8988T (cell line): ENCODE measurements at places on chromosomes 2 and 18.

DNA sequence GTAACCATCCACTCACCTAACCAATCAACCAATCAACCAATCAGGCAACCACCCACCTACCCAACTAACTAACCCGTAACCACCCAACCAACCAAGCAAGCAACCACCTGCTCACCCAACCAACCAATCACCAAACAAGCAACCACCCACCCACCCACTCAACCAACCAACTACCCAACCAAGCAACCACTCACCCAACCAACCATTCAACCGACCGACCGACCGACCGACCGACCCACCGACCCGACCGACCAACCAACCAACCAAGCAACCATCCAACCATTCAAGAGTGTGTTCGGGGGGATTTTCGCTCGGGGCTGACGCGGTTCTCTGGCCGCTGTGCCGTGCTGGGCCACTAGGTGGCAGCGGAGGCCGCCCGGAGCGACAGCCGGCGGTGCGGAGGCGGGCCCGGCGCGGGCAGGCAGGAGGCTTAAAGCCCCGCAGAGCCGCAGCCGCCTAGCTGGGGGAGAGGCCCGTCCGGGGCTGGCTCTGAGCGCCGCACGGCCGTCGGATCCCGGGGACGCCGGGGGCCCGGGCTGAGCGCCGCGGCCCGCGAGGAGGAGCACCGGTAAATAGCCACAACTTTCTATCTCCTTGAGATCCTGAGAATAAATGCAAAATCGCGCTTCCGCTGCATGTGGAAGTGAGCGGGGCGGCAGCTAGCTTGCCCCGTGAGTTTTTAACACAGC, at the start of gene MC5R:
TSS of gene MC5R (plus strand) at position 443 of the 689 bp plus-strand sequence. CDS start 1,617 bp downstream, outside the sequence.
- peak; percentile 85 for DNase-seq

DNA sequence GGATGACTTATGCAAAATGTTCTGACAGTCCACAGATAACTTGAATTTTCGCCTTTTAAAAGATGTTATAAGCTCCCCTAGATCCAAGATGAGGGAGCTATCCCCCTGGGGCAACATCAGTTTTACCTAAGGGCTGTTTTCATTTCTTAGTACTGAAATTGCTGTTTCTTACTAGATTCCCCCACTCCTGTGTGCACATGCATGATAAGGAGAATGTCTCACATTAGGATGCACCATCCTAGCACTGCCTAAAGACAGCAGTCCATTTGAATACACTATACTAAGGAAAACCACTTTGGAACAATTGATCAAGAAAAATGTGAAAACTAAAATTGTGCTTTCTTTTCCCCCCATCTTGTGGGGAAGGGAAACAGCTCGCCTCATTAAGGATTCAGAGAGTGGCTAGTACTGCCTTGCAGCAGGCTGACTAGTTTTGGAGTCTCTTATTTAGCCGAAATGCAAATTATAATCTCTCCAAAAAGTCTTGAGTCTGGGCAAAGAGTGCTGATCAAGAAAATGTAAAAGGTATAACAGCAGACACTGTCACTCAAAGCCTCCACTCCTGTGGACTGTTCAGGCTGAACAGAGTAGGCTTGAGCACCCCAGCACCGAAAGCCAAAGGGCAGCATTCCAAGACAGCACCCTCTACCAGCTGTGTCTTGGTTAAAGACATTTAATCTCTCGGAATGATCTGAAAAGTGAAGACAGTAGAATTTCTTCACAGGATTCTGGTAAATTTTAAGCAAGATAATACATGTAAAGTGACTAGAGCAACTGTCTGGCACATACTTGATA, 65.0 kb downstream of the ZNF385B start:
- DNase-seq: no peak

DNA sequence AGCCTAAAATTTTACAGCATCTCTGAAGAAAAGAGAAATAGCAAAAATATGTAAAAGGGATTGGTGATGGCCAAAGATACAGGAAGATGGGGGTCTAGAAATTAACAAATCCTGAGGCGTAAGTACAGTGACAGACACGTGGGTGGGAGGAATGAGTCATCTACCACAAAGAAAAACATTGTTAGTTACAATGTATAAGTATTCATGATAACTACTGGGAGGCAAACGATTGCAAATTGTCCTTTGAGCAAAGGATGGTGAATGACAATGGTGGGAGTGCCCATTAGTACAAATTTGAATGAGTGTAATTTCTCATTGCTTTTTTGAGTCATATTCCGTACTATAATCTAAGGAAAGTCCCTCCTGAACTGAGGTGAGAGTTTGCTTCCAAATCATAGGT, 809.0 kb upstream of the FAM98A start:
- DNase-seq: no peak

DNA sequence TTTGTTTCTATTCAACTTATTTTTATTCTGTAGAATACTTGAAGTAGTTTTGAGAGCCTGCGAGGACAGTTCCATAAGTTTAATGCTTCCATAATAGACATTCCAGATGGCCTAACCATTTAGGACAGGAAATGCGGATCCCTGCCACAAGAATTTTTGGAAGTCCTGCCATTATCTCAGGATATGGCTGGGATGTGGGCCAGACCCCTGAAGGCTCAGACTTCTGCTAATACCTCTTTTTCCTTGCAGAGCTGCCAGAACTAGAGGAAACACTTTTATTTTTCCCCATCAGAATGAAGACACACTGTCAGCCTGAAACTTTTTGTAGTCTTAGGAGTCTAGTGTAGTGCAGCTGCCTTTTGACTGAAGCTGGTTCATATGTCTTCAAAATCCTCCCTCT, 806.5 kb downstream of the TDRD15 start:
- no peak for DNase-seq

GRCh38 chr2:231228974-231229529, 30.6 kb downstream of the ARMC9 start:
- no peak for DNase-seq

GRCh38 chr2:38439863-38440262, 62.8 kb upstream of the ATL2 start:
- no peak for DNase-seq
